Activated CD4-positive, alpha-beta T cell treated with anti-CD3 and anti-CD28 coated beads for 1 hour (primary cell): ENCODE measurements at places on chromosomes 7 and 10.

- DNase-seq = no peak
These were observed 18.3 kb downstream of the ZNF438 start for GRCh38 chr10:31013331-31013730.

DNA sequence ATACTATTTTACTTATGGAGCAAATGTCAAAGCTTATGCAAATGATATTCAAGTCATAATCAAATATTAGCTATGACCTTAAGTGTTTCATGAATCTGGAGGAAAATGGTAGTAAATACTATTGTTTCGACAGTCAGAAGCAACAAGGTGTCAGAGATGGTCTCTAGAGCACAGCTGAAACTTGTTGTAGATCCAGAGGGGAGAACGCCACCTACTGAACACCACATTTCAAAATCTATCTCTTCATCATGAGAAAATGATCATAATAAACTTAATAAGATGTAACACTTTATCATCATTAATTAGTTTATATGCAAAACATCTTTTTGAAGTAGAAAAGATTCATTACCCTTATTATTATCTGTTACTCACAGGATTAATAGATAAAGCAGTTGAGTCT is 418.7 kb downstream of the GATA3 start:
- no peak for DNase-seq

- DNase-seq = no peak
These were observed 28.7 kb upstream of the USP6NL start for GRCh38 chr10:11639849-11640764.

- DNase-seq = no peak
These were observed 283.5 kb upstream of the ADARB2 start for GRCh38 chr10:2020836-2021235.

- no peak for DNase-seq
These were observed 55.0 kb upstream of the AKR1E2 start for GRCh38 chr10:4770801-4771553.

DNA sequence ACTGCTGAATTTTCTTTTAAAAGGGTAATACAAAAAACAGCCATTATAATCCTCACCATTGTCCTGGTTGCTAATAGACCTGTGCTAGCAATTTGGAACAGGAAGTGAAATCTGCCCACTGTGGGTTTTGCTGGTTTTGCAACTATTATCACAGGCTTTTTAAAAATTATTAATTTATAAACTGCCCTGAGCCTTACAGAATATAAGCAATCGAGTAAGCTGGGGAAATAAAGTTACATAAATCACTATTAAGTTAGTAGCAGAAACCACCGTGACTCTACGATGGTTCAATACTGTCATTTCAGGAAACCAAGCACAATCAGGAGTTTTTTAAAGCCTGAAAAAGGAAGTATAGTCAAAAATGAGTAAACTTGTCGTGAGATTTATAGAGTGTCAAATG is 62.3 kb downstream of the TMEM26 start:
- no peak for DNase-seq
